ENCODE measurements at places on chromosomes 6 and 20.
A peak's percentile ranks its signal among the peaks of the same experiment; 100 is the strongest.

DNA sequence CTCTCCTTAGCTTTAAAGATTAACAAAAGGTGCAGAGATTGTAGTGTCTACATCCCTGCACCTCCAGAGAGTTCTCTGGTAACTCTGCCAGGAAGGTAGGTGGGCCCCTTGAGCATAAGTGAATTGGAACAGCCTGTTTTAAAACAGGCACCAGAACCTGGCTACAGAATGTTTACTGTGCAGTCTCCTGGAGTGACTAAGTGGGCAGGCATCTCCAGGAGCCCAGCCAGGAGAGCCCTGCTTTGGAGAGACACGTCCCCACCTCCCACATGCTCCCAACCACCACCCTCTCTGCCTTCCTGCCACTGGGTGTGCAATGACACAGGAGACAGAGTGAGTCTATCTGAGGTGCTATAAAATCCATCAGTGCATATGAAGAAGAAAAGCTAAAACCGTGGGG, 110.3 kb upstream of the EYA4 start:
- DNase-seq: no peak

DNA sequence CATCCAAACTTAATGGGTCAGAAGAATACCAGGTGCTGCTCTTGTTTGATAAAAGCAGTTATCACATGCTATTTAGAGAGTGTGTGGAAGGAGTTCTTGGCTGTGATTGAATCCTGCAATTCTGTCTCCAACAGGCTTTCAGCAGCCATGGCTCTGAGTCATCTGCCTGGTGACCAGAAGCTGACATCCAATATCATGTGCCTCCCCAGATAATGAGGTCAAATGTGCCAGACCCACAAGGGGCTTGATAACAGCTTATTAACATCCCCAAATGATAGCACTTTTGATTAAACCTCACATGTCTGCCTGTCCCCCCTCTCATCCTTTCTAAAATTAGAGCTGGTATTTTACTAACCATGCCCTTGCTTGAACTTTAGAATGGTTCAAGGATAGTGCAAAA, 175.7 kb upstream of the PLN start:
- DNase-seq: no peak

- no peak for DNase-seq
These were observed 669.4 kb downstream of the DHX35 start for GRCh38 chr20:39631557-39631956.

DNA sequence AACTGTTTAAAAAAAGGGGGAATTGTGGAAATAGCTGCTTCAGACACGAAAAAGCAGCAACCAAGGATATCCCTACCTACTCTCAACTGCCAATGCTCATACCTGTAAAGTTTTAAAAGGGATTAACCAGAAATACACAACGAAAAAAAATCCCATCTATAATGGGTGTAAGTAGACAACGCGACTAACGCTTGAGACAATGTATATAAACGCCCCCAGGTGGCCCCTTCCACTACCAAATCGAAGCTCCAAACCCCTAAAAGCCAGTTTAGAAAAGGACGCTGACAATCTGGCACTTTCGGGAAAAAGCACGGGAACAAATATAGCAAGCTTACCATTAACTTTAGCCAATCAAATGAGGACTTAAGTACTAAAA, 94.5 kb upstream of the BTN3A2 start:
- no peak for DNase-seq

DNA sequence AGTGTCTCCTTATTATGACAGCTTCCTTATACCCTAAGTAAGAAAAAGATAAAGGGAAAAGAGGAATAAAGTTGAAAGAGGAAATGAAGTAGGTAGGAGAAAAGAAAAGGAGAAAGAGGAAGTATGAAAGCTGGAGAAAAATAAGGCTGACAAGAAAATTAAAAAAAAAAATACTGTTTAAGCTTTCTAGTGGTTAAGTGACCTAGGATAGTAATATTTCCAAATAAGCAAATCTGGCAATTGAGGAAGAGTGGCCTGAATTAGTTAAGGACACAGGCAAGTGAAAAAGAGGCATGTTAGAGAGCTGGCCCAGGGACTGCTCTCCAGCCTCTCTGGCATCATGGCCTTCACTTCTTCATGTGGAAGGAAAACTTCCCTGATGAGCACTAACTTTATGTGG, 76.5 kb upstream of the ADGRF1 start:
- no peak for DNase-seq

GRCh38 chr20:58909585-58909984, 57.1 kb downstream of the GNAS start:
- no peak for DNase-seq

DNA sequence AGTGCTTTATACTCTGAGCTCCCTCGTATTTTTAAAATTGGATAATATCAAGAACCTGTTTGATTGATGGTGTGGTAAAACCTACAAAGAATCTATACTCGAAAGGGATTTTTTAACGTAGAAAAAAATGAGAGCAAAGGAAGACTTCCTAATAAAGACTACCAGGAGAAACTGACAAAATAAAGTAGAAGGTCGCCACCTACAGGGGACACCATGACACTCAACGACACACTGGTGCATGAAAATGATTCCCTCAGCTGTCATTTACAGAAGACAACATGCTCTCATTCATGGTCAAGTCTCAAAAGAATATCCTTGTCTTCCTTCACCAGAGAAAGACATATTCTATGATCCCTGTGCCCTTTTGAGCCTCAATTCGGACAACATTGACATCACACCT, 10.1 kb upstream of the NHSL1 start:
- no peak for DNase-seq

- no peak for DNase-seq
These were observed 260.0 kb downstream of the DHX35 start for GRCh38 chr20:39222101-39222500.

- DNase-seq: no peak
These were observed 21.3 kb downstream of the ZNF831 start for GRCh38 chr20:59184880-59185447.

DNA sequence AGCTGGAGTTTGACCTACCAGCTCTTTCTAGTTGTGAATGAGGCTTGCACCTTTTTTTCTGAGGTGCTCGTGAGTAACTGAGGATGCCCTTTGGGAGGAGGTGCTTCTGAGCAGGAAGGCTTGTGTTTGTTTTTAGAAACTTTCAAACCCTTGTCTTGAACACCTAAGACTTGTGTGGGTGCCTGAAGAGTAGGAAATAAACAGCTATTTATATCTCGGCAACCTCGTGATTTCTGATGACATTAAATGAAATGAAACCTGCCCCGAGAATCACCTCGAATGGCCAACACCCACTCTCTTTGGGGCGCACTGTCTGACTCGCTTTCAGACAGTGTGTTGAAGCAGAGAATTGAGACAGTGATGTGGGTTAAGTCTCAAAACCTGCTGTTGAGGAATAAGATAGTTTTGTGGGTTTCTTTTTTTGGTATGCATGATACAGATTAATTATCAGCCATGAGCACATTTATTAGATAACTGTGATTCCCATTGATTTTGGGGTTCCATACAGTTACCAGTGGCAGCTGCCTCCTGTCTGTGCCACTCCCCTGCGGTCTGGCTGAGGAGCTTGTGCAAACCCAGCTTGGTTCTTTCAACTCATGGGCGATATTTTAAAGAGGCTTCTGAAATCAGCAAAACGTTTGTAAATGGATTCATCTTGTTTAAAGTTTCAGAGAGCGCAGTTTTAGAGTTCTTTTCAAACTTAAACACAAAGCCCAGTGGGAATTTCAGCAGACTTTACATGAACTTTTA, 8.4 kb downstream of the IRF4 start:
- no peak for DNase-seq

GRCh38 chr6:863831-864230, 170.9 kb upstream of the EXOC2 start:
- no peak for DNase-seq

- DNase-seq: no peak
These were observed 70.0 kb downstream of the PSMG4 start for GRCh38 chr6:3328796-3329195.

DNA sequence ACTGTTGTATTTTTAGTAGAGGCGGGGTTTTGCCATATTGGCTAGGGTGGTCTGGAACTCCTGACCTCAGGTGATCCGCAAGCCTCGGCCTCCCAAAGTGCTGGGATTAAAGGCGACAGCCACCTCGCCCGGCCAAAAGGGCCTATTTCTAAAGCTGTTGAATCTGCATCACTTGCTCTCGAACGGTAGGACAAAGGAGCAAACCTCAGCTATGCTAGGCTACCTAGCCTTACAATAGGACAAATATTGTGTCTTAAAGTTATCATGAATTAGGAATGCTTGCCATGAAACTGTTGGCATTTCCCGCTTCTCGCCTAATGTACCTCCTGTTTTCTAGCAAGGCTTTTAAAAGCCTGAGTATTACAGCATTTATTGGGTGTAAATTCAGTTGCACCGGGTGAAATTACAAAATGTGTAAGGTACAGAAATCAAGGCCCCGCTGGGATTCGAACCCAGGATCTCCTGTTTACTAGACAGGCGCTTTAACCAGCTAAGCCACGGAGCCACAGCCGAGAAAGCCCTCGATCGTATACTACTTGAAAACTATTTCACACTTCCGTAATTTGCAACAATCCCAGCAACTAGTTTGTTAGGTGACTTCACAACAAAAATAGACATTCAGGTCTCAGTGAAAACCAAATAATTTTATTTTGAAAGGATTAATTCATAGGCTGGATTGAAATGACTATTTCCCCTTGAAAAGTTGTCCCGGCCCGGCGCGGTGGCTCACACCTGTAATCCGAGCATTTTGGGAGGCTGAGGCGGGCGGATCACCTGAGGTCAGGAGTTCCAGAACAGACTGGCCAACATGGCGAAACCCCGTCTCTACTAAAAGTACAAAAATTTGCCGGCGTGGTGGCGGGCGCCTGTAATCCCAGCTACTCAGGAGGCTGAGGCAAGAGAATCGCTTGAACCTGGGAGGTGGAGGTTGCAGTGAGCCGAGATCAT, 211.6 kb upstream of the ZNF184 start:
- DNase-seq: no peak

DNA sequence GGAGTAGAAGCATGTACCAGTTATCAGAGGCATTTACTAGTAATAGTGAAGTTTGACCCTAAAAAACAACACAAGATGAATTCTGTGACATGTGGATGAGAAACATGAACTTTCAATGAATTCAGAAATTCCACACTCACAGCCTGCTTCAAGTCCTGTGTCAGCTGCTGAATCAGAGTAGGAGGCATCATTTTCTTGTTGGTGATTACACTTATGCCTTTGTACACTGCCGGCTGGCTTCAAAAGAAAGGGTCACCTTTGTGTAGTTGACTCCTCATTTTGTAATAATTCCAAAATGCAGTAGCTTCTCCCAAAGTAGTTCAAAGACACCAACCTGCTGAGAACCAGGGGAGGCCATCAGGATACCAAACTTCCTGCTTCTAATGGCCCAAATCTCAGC, 165.5 kb downstream of the BACH2 start:
- DNase-seq: no peak

DNA sequence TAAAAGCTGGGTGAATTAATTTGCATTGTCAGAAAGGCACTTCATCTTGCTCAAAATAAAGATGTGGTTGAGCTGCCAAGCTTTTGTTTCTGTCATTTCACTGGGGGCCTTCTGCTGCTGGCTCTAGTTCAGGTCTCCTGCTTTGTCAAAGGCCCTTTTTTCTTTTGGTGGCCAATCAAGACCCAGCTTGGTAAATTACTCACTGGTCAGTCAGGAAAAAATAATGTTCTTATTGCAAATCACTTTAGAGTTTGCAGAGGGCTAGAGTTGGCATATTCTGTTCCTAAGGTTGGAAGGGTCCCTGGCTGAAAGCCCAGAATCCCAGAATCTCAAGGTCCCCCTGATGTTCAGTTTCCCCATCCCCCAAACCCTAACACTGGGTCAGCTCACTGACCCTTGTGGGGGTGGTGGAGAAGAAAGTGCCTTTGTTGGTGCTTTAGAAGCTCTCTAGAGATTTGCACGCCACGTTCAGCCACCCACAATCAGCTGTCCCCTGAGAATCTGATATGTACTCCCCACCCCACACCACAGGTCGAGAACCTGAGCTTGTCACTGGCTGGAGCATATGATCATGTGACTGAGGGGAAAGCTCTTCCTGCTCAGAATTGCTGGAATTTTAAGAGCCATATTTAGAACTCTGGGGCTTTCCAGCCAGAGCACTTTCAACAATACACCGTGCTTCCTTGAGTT, 21.7 kb upstream of the BNIP5 start:
- DNase-seq: no peak

- no peak for DNase-seq
These were observed 52.4 kb upstream of the PLN start for GRCh38 chr6:118495485-118496280.

GRCh38 chr20:24497851-24498250, 28.4 kb downstream of the SYNDIG1 start:
- no peak for DNase-seq

DNA sequence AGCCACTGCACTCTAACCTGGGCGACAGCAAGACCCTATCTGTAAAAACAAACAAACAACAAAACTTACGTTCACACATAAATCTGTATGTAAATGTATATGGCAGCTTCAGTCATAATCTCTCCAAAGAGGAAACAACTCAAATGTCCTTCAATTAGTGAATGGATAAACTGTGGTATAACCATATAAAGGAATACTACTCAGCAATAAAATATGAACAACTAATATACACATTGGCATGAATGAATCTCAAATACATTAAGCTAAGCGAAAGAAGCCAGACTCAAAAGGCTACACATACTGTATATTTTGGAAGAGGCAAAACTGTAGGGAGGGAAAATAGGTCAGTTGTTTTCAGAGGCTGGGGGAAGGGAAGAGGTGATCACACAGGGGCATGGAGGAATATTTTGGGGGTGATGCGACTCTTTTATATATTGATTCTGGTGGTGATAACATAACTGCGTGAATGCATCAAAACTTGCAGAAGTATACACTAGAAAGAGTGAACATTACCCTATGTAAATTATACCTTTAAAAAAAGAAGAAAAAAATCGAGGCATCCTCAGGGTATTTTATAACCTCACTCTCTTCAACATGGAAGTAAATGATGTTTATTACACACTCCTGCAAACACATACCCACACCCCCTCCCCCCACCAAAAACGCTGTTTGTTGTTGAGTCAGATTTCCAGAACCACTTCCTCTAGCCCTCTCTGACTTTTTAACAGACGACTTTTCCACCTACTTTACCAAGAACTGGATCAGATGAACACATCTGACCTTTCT, 115.2 kb upstream of the RNF24 start:
- peak; percentile 61 for DNase-seq

DNA sequence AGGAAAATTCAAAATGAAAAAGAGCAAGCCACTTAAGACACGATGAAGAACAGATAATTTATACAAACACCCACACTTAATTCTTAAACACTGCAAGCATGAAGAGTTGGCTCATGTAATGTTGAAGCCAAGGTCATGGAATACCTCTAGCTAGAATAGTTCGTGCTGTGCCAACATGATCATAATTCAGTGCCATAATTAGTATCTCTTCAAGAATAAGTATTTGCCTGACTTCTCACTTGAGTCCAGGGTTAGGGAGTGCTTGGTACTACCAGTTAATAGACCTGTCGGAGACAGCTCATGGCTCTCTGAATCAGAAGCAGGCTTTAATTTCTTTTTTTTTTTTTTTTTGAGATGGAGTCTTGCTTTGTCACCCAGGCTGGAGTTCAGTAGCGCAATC, 206.3 kb downstream of the UNC5CL start:
- no peak for DNase-seq

GRCh38 chr6:114042267-114043016, 71.5 kb upstream of the HDAC2 start:
- DNase-seq: no peak

Measured in bone marrow (tissue), 2 donors.